ENCODE measurements at places on chromosomes 6 and 20.

DNA sequence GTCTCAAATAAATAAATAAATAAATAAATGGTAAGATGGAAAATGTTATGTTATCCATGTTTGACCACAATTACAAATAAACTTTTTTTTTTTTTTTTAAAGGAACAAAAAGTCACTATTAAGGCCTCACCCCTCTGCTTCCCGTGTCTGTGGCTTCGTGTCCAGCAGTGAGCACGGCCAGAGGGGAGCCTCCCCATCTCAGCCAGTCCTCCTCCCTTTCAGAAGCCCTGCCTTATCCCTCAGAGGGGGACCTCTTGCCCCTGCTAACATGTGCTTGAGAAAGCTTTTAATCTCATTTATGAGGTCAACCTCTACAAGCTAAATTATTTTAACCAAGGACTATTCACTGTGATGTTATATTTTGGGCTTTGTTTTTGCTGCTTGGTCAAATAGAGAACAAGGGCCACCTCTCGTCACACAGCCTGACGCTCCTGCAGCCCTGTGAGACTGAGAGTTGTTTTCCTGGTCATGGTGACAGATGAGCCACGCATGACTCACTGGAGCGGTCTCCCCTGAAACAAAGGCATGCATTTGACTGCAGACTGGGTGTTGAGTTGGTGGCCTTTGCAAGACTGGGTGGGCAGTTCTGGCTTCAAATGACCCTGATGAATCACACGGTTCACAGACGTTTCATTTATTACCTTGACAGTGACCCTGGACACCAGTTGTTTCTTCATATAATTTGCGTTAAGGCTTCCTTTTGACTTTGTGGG, 131.8 kb downstream of the TIAM2 start:
- peak; percentile 79 for DNase-seq

DNA sequence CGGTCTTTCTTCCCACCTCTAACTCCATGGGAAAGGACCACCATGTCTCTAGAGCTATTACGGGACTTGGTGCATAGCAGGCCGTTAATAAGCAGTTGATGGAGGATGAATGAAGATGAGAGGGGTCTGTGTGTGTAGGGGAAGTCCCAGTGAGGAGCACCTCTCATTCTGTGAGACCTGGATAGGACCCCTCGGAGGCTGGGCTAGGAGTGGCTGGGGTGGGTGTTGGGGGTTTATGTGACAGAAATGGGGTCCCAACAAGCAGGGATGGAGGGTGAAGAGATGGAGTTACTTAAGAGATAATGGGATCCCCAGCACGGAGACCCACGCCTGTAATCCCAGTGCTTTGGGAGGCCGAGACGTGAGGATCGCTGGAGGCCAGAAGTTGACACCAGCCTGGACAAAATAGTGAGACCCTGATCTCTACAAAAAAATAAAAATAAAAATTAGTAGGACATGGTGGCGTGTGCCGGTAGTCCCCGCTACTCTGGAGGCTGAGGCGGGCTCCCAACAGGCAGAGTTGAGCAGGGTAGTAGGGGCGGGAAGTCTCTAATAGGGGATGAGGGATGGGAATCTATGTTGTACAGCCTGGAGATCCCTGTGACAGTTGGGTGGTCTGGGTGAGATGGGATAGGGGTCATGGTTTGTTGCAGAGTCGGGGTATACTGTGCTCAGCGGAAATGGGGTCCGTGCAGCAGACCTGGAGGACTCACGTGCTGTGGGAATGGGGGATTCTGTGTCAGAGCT, 677 bp upstream of the ZNF341 start:
- DNase-seq, result no peak

GRCh38 chr6:115740907-115741306, 319.8 kb downstream of the FRK start:
- no peak for DNase-seq

DNA sequence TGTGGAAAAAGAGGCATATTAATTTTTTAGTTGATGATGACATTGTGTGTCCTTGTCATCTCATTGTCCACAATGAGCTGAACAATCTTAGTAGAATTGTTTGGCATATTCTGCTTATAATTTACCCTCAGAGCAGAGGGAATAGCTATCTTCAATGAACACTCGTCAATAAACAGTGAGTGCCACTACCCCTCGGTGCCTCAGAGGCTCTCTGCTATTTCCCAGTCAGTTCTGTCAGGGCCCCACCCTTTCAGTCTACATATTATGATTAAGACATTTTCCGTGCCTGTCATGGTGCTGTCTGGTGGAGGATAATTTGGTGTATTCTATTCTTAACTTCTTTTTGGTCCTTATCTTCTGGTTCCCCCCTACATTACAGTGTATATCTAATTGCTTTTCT, 31.2 kb downstream of the NUS1 start:
- no peak for DNase-seq

DNA sequence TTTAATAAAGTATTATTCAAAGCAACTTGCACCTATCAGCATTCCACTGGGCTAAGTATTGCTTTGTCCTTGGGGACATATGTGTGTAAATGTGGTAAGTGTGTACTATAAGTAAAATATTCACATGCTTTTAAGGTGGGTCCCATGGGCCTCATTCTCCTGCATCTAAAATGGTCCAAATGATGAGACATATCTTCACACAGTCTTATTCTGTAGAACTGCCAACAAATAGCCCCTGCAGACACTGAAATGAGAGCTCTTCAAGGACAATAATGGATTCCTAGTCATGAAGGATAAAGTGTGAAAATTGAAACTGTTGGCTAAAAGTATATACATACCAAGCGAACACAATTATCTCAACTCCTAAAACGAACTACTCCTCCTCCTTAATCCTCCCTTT, 81.8 kb downstream of the SMLR1 start:
- no peak for DNase-seq

- DNase-seq, result no peak
Observed at GRCh38 chr6:30763618-30764489, 19.5 kb upstream of the IER3 start.

DNA sequence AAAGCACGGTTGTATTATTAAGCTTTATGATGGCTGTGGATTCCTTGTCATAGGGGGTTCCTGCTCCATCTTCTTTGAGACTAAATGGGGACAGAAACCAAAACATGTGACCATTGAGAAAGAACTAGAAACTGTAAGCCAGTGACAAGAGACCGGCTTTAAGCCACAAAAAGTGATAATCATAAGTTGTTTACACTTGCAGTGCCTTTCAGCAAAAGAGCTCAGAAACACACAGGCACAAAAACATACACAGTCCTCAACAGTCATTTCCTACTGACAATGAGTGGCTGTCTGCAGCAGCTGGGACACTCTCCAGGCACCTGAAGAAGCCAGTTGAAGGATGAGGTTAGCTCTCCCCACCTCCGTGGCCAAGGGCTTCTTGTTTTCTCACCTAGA, 20.0 kb upstream of the UBE2J1 start:
- no peak for DNase-seq

GRCh38 chr6:106763361-106763760, 134.0 kb downstream of the QRSL1 start:
- no peak for DNase-seq

Data from activated CD8-positive, alpha-beta memory T cell treated with anti-CD3 and anti-CD28 coated beads, Interleukin-2, amount 50 U/mL, for 48 hours (primary cell).